ENCODE measurements at places on chromosomes 3 and 15. TPM values are rescaled to one million over a fixed set of nuclear protein-coding genes. Genes with fewer than 3 reads are reported as not detected.

The CPNE4 gene
- not detected for total RNA-seq

The TNFSF10 gene
- total RNA-seq = 180 TPM

The RHO gene
- total RNA-seq = not detected

The FANCD2 gene
- total RNA-seq = 37.2 TPM

The PLAAT1 gene
- total RNA-seq = 0.47 TPM

The STRIT1 gene
- total RNA-seq = not detected

The FAM107A gene
- 2.9 TPM for total RNA-seq

All from dermis blood vessel endothelial cell (primary cell).